ENCODE measurements at places on chromosomes 6 and 20.

- no peak for DNase-seq
Measured at GRCh38 chr20:11108102-11108810, 434.5 kb upstream of the JAG1 start.

GRCh38 chr6:126041516-126041915 lies 55.2 kb downstream of the TRMT11 start:
- DNase-seq, result no peak

DNA sequence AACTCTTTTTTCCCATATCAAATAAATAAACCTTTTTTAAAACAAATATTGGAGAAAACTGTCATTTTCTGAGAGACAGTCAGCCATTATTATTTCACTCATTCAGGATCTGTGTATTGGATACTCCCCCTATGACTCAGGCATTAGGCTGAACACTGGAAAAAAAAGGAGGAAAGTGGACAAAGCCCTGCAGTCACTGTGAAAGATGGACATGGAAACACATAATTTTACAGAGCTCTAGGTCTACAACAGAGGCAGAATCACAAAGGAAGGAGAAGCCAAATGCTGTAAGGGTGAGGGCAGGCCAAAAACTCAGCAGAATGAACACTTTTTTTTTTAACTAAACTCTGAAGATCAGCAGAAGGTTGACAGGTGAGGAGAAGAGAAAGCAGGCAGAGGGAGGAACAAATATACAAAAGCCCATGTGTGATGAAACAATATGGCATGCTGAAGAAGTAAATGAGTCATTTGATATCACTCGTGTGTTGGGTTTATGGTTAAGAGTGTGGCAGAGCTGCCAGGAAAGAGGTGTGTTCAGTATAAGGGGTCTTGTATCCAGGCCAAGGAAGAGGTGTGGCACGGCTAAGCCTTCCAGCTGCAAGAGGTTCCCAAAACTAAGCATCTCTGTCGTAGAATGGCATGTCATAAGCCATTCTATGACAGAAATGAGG lies 39.1 kb downstream of the EPB41L2 start:
- DNase-seq, result no peak

DNA sequence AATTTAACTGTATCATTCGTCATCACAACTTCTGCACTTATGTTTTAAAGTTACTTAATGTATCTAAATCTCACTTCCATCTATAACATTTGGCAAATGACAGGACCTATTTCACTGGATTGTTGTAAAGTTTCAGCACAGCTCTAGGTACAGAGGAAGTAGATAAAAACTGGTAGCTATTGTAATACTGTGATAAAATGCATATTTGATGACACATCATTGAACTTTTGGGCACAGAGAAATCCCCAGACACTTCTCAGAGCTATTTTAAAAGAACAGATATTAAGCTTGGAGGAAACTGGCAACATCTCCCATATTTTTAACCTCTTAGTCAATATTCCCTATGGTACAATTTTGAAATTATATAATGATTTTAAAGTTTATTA lies 138.7 kb downstream of the RFPL4B start:
- no peak for DNase-seq

GRCh38 chr20:42186337-42186736 lies 568.2 kb upstream of the CHD6 start:
- DNase-seq, result no peak

DNA sequence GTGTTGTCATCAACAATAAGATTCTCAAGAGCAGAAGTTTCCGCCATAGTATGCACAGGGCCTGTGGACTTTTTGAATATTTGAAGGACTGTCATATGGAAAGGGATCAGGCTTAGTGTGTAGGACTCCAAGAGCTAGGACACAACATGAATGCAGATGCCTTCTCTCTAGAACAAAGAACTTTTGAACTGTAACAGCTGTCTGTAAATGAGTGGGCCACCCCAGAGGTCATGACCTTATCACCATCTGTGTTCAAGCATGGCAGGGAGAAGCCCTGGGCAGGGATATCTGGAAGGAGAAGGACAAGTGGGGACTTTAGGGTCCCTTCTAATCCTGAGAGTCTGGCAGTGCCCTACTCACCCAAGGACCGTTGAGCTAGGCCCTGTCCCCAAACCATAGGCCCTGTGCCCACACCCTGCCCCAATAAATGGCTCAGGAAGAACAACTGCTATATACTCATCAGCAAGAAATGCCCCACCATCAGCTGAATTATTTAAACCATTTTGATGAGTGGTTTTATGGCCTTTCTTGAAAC lies 70.6 kb downstream of the MTHFD1L start:
- no peak for DNase-seq

GRCh38 chr20:19937218-19937617 lies 79.9 kb upstream of the NAA20 start:
- DNase-seq, result no peak

DNA sequence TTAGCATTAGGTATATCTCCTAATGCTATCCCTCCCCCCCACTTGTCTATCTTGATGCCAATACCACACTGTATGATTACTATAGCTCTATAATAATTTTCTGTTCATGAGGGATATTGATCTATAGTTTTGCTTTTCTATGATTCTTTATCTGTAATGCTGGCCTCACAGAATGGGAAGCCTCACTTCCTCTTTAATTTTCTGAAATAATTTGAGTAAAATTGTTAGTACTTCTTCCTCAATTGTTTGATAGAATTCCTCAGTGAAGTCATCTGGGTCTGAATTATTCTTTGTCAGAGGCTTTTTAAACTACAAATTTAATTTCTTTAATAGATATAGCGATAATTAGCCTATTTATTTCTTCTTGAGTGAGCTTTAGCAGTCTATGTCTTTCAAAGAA lies 31.2 kb downstream of the SIRPD start:
- DNase-seq, result no peak

DNA sequence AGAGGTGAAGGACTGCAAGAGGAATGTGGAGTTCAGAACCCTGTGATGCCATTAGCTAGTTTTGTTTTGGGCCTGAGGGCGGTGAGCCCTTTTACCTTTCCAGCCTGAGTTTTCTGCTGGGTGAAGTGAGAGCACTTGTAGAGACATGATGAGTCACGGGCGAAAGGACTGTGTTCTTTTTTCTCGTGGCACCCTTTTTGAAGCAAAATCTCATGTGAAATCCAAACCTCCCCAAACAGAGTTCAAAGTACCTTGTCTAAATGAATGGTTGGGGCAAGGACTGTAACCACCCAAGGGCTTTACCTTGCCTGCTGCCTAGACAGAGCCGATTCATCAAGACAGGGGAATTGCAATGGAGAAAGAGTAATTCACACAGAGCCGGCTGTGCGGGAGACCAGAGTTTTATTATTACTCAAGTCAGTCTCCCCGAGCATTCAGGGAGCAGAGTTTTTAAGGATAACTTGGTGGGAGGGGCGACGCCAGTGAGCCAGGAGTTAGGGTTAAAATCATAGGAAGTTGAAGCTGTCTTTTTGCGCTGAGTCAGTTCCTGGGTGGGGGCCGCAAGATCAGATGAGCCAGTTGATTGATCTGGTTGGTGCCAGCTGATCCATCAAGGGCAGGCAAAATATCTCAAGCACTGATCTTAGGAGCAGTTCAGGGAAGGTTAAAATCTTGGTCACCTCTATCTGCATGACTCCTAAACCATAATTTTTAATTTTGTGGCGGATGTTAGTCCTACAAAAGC lies 25.8 kb downstream of the SAMD5 start:
- no peak for DNase-seq

DNA sequence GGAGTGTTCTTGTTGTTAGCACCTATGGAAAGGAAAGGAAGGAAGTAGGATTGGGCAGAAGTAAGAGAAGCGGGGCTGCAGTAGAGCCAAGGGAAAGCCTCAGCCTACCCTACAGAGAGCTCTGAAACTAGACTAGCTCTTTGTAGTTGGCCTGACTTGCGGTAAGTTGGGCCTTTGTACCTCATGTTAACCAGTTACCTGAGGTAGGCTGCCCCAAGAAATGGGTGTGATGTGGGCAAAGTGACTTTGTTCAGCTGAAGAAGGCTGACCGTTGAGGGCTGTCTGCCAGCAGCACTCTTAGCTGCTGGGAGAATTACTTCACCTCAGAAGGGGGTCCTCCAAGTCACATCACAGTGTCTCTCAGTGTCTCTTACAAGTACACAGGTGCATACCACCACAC lies 54.9 kb upstream of the FAM184A start:
- no peak for DNase-seq

- DNase-seq, result no peak
Measured at GRCh38 chr6:6811128-6812009, 222.8 kb downstream of the LY86 start.

- no peak for DNase-seq
Measured at GRCh38 chr6:38354905-38355304, 284.8 kb downstream of the BTBD9 start.

GRCh38 chr6:128491610-128492206 lies 28.7 kb downstream of the PTPRK start:
- no peak for DNase-seq

- DNase-seq, result no peak
Measured at GRCh38 chr20:58709013-58709702, 16.6 kb downstream of the NPEPL1 start.

GRCh38 chr6:39882531-39882899 lies 51.7 kb downstream of the MOCS1 start:
- DNase-seq, result no peak

- DNase-seq, result no peak
Measured at GRCh38 chr6:25392372-25392771, 113.2 kb downstream of the CARMIL1 start.

GRCh38 chr6:37624121-37624520 lies 73.6 kb downstream of the MDGA1 start:
- DNase-seq, result no peak

- DNase-seq, result no peak
Measured at GRCh38 chr6:72084992-72085569, 198.7 kb downstream of the RIMS1 start.

- no peak for DNase-seq
Measured at GRCh38 chr6:43935921-43936439, 166.0 kb downstream of the VEGFA start.

DNA sequence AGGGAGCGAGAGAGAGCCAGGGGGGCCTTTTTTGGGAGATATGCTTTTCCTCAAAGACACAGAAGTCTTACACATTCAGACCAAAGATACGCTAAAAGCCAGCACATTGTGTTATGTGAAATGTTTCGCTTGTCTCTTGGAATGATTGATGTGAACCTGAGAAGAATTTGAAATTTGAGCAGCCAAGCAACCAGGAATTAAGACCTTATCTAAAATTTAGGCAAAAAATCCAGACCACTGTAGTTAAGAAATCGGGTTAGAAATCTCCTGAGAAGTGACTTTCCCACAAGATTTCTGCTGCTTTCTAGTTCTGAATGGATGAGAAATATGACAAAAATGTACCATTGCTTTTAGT lies 223.2 kb upstream of the GMDS start:
- DNase-seq, result no peak
